ENCODE measurements at places on chromosomes 3 and 15. TPM values are rescaled to one million over a fixed set of nuclear protein-coding genes. Genes with fewer than 3 reads are reported as not detected.

The NDN gene
- 48.1 TPM for polyA plus RNA-seq

- H3K27ac ChIP-seq = no peak overlapping the region
- H3K36me3 ChIP-seq = no peaks in the 10 kb centered on the region
- H3K27me3 ChIP-seq = no peaks in the 10 kb centered on the region
- no peak for DNase-seq
- H3K4me3 ChIP-seq = no peak overlapping the region
- H3K4me1 ChIP-seq = no peaks in the 10 kb centered on the region
Measured at GRCh38 chr3:64552160-64552559, 135.6 kb downstream of the ADAMTS9 start.

DNA sequence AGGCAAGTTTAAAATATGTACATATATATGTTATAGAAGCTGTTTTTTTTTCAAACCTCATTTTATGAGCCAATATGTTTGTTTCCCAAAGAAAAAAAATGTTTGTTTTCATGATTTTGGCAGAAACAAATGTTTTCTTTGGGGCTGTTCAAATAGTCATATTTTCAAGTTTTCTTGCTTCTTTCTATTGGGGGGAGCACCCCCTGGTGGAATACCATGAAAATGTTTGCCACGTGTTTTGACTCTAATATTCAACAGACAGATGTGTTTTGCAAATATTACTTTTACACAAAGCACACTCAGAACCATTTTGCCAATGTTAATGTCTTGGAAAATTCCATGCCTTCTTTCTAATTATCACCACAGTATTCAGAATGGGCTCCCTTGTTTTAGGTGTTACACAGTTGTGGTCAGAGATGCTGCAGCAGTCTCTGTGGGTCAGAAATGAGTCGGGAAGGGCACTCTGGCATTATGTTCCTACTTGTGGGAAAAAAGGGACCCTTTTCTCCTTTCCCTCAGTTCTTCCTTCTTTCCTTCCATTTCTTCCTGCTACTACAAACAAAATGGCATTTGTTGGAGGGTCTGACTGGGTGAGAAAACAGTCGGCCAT, 817.0 kb downstream of the TUSC7 start:
- H3K27ac ChIP-seq = no peak overlapping the region
- no peaks in the 10 kb centered on the region for H3K36me3 ChIP-seq
- no peaks in the 10 kb centered on the region for H3K4me1 ChIP-seq
- no peak overlapping the region for H3K4me3 ChIP-seq
- DNase-seq = peak; percentile 47

GRCh38 chr15:72994534-72995177, 57.6 kb upstream of the NEO1 start:
- H3K4me1 ChIP-seq = no peaks in the 10 kb centered on the region
- no peaks in the 10 kb centered on the region for H3K27me3 ChIP-seq
- no peak for DNase-seq

- no peak overlapping the region for H3K27ac ChIP-seq
- no peak overlapping the region for H3K4me3 ChIP-seq
- DNase-seq = peak; percentile 13
Measured at GRCh38 chr15:86608461-86609205, 529.0 kb downstream of the AGBL1 start.

GRCh38 chr3:167829071-167829470, 93.5 kb downstream of the SERPINI1 start:
- H3K4me3 ChIP-seq = no peak overlapping the region
- no peaks in the 10 kb centered on the region for H3K27me3 ChIP-seq
- no peak overlapping the region for H3K27ac ChIP-seq
- no peak for DNase-seq
- H3K36me3 ChIP-seq = no peaks in the 10 kb centered on the region
- H3K4me1 ChIP-seq = no peaks in the 10 kb centered on the region

GRCh38 chr3:34357461-34357860, 559.0 kb downstream of the PDCD6IP start:
- H3K27me3 ChIP-seq = no peaks in the 10 kb centered on the region
- no peak for DNase-seq
- H3K4me3 ChIP-seq = no peak overlapping the region

- peaks cover 6% of the 10 kb centered on the region for H3K4me1 ChIP-seq
- no peaks in the 10 kb centered on the region for H3K27me3 ChIP-seq
- no peak for DNase-seq
- H3K4me3 ChIP-seq = no peak overlapping the region
- no peaks in the 10 kb centered on the region for H3K36me3 ChIP-seq
- no peak overlapping the region for H3K27ac ChIP-seq
Measured at GRCh38 chr3:4726549-4726948, 233.4 kb downstream of the ITPR1 start.

All from GM23338 (cell line).